ENCODE measurements at places on chromosomes 7 and 10.

DNA sequence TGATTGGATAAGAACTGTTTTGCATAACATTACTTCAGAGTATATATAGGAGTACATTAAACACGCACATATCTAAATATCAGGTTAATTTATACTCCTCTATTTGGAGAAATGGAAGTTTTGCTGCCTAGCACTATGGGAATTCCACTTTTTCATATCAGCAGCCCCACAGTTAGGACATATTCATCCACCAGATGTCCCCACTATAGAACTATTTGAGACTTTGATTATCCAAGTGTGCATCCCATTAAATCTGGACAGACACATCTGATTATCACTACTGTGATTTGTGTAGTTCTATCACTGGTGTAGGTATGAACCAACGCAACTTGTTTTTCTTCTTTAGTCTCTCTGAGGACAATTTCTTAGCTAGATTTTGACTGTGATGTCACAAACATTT, 345.7 kb downstream of the THSD7A start:
- no peak for DNase-seq

GRCh38 chr10:77513781-77514331, 123.8 kb downstream of the KCNMA1 start:
- DNase-seq, result no peak

DNA sequence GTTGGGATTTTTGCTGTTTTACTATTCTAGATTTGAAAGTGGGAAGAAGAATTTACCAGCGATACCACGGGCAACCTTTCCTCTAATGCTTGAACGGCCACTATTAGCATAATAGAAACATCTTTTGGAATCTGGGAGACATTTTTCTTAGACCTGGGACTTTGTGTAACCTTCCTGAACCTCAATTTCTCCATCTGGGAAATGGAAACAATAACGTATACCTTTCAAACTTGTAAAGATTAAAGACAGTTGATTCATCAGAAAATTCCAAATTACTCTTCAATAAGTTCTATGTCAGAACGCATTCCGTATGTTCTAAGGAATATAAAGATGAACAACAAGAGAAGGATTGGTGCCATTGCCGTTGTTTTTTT, 453 bp upstream of the RNLS start:
- no peak for DNase-seq

GRCh38 chr10:100528921-100529474, 673 bp downstream of the NDUFB8 start:
- no peak for DNase-seq

- no peak for DNase-seq
These were observed 80.7 kb upstream of the MAGI2 start for GRCh38 chr7:79534128-79534527.

DNA sequence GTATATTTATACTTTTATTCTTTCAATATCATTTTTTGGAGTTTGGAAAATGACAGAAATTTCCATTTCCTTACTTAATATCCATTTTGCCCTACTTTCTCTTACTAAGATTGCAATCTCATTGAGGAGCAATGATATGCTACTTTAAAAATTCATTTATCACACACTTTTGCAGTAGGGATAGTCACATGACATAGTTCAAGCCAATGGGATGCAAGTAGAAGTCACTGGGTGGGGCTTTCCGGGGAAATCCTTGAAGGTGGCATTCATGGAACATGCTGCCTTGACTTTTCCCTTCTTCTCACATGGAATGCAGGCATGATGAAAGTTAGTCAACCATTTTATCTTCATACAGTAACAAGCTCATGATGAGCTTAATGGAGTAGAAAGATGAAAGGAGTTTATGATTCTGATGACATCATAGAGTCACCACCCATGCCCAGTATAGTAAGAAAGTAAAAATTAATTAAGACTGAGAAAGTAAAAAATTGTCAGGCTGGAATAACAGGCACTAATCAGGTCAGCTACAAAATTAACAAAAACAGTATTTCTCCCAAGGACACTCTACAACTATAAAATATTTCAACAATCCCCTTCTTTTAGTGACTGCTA, 33.4 kb downstream of the IQUB start:
- no peak for DNase-seq

DNA sequence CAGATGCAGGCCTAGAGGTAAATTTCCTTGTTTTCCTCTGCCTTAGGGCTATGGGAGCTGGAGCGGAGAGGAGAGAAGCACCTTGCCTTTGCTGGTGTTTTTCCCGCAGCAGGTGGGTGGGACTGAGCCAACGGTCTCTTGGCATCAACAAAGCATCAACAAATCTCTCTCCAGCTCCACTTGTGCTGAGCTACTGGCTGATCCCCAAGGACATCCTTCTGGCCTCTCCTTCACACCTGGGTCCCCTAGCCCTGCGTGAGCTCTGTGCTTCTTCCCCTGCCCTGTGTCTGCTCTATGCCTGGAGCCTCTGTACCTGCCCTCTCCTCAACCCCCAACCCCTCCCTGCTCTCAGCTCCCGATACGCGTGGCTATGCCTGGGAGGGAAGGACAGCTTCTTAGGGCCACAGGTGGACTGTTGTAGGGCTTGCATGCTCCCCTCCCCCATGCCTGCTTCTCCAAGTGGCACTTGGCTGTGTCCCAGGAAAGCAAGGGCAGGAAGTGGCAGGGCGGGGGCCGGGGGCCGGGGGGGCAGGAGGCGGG, 3.2 kb upstream of the CLDN4 start:
- no peak for DNase-seq

- no peak for DNase-seq
These were observed 256.4 kb downstream of the KIAA1217 start for GRCh38 chr10:24465124-24465874.

All from stimulated activated CD8-positive, alpha-beta memory T cell treated with anti-CD3 and anti-CD28 coated beads, Interleukin-7, amount 100 ng/mL, for 1 hour (primary cell).